Iris pigment epithelial cell (primary cell): ENCODE measurements at places on chromosomes 16 and 17.

DNA sequence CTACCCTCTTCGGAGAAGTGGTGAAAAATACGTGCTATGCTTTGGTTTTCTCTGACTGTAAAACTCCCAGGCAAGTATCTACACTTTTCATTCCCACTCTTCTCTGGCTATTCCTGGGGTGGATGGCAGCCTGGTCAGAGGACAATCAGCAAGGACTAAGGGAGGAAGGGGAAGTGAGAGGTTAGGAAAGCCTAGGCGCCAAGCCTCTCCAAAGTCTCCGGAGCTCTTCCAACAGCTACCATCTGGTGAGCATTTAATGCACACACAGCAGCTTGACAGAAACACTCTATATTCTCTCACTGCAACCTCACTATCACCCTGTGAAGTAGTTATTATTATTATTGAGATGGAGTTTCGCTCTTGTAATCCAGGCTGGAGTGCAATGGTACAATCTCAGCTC, 65.1 kb downstream of the WSCD1 start:
- DNase-seq: no peak

DNA sequence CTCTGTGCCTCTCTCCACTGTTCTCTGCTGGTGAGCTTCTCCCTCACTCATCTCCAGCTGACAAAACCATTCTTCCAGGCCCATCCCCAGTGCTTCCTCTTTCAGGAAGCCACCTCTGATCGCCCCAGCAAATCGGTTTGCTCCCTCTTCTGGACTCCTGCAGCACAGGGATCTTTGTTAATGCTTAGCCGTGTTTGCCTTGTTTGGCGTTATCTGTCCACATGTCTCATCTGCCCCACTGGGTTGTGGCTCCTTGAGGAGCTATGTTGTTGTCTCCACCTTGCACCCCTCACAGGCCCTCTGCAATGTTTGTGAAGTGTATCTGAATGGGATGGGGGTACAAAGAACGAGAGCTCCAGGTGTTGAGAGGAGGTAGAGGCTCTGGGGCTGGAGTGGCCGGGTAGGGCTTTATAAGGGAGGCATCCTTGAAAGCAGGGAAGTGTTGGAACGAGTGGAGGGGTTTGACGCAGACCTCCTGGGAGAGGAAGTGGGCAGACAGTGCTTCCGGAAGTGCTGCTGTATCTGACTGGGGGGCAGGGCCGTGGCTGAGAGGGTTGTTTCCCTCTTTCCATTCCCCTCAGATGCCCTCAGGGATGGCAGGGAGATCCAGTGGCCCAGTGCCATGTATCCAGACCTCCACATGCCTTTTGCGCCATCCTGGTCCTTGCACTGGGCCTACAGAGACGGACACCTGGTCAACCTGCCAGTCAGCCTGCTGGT, 27.8 kb downstream of the CASKIN2 start:
- peak; percentile 25 for DNase-seq

GRCh38 chr16:619476-620100, 11.2 kb upstream of the WFIKKN1 start:
- DNase-seq: no peak

DNA sequence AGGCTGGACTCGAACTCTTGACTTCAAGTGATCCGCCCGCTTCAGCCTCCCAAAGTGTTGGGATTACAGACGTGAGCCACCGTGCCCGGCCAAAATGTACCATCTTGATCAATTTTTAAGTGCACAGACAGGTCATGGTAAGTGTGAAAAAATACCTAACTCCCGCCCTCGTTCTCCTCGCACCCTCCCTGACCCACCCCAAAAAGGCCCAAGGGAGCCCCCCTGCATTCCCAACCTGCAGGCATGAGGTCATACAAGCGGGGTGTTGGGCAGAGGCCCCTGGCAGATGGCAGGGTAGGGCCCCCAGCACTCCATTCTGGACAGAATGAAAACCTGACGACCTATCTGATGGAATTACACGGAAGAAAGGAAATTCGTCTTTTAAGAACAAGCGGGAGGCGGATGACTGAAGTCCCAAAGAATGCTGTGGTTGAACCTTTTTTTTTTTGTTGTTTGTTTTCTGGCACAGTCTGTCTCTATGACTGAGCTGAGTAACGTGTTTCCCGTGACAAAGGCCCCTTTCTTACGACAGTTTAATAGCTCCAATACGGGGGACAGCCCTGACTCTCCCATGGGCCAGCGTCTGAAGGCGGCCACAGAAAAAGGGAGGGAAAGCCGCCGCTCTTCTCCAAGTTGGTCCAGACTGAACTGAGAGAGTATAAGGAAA, 376.4 kb downstream of the SLC39A11 start:
- DNase-seq: peak; percentile 93

DNA sequence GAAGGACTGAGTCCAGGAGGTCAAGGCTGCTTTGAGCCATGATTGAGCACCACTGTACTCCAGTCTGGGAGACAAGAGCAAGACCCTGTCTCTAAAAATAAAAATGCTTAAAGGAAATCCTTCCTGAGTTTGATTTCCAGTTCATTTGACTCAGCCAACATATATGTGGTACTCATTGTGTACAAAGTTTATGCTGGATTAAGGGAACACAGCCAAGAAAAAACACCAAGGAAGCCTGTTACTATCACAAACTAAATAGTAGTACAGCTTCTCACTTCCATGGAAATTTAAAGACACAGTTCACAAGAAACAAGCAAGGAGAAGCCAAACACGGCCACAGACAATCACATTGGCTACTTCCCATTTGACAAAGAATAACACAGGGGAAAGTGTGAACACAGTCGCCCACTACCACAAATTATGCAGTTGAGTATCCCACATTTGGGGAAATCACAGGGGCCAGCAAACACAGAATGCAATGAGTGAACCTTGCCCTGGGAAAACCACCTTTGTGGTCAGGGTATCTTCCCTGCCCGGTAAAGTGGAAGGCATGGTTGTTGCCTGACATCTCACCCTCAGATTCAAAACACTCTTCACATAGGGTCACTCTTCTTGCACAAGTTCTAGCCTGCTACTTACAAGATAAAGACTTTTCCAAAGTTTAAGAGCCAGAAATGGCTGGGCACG, 14.5 kb downstream of the TEX14 start:
- DNase-seq: peak; percentile 65

DNA sequence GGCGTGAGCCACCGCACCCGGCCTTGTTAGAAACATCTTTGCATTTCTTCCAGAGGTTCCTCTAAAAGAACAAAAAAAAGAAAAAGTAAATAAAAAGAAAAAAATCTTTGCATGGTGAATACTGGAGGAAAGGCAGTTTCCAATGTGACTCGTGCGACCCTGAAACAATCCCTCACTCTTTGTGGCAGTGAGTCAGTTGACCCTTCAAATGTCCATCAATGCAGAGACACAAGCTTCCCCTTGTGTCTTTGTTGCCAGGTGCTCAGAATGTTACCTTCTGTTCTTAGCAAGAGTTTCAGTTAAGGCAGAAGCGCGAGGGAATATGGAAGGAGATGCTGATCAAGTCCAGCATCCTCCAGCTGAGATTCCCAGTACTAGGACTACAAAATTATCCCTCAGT, 16.4 kb downstream of the CACNG4 start:
- no peak for DNase-seq

DNA sequence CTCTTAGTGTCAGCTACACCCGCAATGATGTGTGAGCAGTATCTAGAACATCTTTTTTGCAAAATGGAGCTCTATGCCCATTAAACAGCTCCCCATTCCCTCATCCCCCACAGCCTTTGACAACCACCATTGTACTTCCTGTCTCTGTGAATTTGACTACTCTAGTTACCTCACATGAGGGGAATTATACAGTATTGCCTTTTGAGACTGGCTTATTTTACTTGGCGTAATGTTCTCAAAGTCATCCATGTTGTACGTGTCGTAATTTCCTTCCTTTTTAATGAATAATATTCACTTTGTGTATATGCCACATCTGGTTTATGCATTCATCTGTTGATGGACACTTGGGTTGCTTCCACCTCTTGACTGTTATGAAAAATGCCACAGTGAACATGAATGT, 23.2 kb upstream of the CCL22 start:
- DNase-seq: no peak

GRCh38 chr17:40019140-40019991, 4.1 kb downstream of the CSF3 start:
- DNase-seq: peak; percentile 86

DNA sequence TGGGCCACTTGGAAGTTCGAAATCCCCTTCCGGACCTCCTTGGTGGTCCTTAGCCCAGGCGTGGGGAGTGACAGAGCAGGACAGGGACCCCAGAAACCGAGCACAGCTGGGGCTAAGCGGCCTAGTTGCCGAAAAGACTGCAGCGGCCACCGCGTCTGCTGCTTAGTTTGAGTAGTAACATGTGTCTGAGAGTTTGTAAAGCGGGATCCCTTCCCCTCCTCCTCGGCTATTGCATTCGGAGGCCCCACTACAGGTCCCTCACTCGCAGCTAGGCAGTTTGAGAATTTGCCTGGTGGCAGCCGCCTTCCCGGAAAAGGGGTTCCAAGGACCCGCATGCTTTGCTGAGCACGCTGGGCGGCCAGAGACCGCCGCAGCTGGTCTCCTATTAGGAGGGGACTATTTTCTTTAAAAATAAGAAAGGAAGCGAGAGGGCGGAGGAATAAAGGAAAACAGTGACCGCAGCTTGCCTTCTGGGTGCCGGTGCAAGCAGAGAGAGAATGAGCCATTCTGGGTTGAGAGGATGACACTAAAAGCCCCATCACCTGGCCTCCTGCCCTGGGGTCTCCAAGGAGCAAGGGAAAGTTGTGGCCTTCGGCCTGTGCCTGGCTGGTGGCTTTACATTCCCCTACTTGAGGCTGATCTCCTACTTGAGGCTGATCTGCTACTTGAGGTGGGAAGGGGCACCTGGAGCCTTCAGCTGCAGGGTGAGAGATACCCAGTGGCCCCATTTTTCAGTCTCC, 1.1 kb upstream of the HOXB5 start:
- DNase-seq: no peak

DNA sequence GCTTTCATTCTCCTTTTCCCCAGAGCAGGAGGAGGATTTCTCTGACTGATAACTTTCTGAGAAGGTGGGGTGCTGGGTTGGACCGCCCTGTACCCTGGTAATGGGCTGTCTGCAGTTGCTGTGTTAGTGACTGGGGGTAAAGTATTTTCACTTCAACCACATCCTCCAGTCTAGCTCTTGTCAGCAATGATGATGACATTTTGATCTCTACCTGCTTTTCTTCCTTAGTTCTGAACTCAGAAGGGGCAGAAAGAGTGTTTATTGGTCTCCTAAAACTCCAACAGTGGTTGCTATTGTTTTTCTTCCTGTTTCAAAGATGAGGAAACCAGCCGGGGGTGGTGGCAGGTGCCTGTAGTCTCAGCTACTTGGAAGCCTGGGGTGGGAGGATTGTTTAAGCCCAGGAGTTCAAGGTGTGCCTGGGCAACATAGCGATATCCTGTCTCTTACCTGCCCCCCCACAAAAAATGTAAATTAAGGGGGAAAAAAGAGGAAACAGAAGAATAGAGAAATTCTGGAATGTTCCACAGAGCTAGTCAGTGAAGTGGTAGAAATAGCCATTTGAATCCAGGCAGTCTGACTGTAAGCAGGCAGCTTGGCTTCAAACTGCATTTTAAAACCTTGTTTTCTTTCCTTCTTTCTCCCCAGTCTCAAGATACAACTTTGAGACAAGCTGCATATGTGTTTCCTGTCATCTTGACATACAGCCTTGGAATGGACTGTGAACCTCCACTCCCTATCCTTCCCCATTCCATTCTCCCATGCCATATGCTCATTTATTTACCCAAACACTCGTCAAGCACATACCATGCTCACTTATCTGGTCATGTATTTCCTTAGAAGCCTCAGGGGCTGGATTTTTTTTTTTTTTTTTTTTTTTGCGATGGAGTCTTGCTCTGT, 3.3 kb upstream of the N4BP1 start:
- DNase-seq: peak; percentile 69

DNA sequence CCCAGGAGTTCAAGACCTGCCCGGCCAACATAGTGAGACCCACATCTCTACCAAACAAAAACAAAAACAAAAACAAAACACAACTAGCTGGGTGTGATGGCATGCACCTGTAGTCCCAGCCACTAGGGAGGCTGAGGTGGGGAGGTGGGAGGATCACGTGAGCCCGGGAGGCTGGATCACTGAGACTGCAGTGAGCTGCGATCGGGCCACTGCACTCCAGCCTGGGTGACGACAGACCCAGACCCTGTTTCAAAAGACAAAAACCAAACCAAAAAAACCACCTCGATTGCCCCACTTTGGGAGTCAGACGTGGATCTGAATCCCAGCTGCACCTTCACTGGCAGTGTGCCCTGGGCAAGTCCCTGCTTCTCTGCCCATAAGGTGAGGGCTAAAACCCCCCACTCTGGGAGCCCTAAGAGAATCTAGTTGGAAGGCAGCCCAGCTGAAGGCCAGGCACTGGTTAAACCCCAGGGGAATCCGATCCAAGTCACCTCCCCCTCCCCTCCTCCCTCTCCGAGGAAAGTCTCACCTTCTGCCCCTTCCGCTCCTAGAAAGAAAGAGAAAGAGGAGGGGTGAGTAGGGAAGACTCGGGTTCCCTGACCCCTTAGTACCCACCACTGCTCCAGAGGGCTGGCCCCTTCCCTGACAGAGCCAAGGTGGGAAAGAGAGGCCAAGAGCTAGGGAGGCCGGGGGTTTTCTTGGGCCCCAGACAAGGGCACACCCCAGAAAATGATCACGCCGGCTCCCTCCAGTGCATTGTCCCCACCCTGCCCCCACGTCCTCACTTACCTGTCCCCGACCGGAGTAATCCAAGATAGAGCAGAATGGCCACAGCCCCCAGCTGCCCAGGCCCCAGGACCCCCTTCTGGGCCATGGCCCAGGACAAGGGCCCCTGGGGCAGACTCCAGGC, 647 bp downstream of the PRSS8 start:
- no peak for DNase-seq

GRCh38 chr16:22635357-22635761, 124.7 kb downstream of the NPIPB5 start:
- DNase-seq: no peak

DNA sequence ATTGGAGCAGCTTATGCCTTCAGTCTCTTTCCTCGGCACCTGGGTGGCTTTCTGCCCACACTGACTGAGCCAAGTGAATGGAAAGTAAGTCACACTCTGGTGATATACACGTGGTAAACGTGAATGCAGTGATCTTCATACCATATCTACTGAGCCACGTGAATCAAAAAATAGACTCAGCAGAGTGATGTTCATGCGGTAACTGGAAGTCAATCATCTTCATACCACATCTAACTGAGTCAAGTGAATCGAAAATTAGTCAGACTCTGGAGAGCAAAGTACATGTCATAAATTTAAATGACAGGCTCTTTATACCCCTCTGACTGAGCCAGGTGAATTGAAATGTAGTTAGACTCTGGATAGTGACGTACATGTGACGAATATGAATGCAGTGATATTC, 47.1 kb upstream of the ARL4D start:
- DNase-seq: no peak

DNA sequence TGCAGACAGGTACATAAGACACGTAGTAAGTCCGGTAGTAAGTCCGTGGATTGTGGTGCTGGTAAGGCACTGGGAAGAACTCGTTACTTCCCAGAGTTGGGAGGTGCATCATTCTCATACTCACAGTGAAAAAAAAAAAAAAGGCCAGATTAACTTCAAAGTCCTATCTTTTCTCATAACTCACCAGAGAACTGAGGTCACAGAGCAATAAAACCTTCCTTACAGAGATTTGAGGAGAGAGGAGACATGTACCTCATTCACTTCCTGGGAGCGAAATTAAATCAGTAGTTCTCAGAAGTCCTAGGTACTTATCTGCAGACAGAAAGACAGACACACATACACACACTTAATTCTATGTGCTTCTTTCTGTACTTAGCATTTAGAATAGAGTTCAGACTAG, 22.5 kb downstream of the MPHOSPH6 start:
- no peak for DNase-seq
